ENCODE measurements at places on chromosomes 5 and 9.

GRCh38 chr9:107407675-107408074 lies 81.9 kb downstream of the KLF4 start:
- DNase-seq = no peak

- DNase-seq = no peak
These were observed 117.1 kb upstream of the DAB2 start for GRCh38 chr5:39541920-39542319.

DNA sequence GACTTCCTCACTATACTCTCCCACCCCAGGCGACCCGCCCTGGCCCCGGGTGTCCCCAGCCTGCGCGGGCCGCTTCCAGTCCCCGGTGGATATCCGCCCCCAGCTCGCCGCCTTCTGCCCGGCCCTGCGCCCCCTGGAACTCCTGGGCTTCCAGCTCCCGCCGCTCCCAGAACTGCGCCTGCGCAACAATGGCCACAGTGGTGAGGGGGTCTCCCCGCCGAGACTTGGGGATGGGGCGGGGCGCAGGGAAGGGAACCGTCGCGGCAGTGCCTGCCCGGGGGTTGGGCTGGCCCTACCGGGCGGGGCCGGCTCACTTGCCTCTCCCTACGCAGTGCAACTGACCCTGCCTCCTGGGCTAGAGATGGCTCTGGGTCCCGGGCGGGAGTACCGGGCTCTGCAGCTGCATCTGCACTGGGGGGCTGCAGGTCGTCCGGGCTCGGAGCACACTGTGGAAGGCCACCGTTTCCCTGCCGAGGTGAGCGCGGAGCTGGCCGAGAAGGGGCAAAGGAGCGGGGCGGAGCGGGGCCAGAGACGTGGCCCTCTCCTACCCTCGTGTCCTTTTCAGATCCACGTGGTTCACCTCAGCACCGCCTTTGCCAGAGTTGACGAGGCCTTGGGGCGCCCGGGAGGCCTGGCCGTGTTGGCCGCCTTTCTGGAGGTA lies 2.1 kb downstream of the CA9 start:
- no peak for DNase-seq

DNA sequence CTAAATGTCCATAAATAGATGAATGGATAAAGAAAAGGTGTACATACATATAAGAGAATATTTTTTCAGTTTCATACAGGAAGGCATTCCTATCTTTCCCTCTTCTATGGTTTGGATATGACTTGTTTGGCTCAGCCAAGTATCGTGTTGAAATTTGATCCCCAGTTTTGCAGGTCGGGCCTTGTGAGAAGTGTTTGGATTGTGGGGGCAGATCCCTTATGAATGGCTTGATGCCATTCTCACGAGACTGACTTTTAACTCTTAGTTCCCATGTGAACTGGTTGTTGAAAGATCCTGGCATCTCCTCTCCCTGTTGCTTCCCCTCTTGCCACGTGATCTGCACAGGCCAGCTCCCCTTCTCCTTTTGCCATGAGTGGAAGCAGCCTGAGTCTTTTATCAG lies 421.1 kb upstream of the FTMT start:
- no peak for DNase-seq

DNA sequence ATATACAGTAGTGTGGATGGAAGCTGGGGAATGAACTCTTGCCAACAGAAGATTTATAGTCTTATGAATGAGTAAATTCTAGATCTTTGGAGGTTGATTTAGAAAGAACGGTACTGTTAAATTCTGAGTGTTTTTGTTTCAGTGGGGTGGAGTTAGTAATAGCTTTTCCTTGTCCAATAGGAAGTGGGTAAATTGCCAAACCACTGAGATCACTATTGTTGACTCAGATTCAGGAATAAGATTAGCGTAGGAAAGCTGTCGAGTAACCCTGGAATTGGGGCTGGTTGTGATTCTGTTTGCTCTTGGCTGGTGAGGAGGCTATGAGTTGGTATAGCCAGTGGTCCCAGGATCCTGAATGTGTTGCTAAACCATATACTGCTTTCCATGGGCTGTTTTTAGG lies 155.6 kb downstream of the ARHGAP26 start:
- no peak for DNase-seq

GRCh38 chr5:31867219-31867618 lies 228.3 kb downstream of the PDZD2 start:
- DNase-seq = no peak

Measured in HuH-7 (cell line).